ENCODE measurements at places on chromosomes 16 and 17.

- DNase-seq, result no peak
Observed at GRCh38 chr16:57871456-57871855, 69.2 kb upstream of the KIFC3 start.

DNA sequence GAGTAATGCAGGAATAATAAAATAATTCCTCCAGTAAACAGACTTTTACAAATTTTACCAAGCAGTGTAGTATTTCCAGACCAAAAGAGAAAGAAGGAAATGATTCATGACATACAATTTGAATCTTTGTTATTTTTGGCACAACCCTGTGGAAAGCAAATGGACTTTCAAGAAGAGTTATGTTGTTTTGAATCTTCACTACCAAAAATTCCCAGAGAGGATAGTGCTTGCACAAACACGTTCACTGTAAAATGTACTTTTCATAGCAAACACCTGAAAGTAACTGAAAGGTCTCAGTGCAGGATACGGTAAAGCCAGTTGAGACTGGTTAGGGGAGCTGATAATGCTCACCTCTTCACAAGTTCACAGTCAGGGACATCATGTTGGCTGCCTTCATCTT lies 107.1 kb downstream of the USP22 start:
- no peak for DNase-seq

DNA sequence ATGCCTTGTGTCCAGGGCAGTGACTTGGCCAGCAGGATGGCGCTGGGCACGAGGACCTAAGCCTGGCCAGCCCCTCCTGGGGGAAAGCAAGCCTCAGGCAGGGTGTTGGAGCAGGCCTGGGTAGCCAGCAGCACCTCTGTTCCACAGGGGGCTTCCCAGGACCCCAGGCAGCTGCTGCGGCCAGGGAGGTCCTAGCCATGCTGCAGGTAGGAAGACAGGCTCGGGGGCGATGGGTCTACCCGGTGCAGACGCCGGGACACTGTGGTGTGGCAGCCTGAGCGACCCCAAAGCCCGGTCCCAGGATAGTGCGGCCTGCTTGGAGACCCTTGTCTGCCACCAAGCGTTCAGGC lies 22.4 kb upstream of the AATK start:
- DNase-seq, result peak; percentile 53

DNA sequence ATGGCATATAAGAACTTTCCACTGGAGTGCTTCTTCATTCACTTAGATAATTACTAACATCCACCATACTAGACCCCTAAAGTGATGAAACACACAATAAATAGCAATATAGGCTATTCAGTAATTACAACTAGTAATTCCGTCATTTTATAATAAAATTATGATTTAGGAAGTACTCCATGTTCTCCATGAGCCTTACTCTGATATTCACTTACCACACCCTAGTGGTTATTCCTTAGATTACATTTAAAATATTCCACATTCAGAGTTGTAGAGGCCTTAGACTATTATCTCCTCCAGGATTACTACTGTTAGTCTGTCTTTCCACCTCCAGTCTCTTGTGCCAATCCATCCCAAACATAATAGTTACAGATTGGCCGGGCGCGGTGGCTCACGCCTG lies 62.4 kb downstream of the STH start:
- DNase-seq, result no peak

GRCh38 chr17:73901249-73901648 lies 257.0 kb upstream of the SDK2 start:
- DNase-seq, result no peak

DNA sequence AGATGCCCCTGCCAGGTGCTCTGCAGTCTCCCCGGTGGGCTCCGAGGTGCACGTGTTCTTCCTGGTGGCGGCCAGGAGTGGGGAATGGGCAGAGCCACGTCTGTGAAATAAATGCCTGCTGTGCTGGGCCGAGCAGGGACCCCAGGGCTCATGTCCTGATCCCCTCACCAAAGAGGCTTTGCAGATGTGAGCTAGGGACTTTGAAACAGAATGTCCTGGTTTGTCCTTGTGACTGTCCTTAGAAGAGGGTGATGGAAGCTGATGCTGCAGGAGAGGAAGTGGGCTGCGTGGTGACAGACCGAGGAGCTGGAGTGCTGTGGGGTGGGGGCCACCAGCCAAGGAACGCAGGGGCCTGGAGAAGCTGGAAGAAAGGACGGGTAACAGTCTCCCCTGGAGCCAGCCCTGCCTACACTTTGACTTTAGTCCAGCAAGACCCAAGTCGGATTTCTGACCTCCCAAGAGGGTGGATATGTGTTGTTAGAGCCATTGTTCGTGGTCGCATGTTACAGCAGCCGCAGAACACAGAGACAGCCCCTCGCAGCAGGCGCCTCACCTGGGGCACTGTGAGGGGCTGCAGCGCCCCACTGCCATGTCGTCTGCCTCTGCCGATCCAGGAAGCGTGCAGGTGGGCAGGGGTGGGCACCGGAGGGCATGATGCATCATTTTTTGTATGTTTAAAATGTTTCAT lies 217.9 kb upstream of the CIBAR2 start:
- DNase-seq, result no peak

DNA sequence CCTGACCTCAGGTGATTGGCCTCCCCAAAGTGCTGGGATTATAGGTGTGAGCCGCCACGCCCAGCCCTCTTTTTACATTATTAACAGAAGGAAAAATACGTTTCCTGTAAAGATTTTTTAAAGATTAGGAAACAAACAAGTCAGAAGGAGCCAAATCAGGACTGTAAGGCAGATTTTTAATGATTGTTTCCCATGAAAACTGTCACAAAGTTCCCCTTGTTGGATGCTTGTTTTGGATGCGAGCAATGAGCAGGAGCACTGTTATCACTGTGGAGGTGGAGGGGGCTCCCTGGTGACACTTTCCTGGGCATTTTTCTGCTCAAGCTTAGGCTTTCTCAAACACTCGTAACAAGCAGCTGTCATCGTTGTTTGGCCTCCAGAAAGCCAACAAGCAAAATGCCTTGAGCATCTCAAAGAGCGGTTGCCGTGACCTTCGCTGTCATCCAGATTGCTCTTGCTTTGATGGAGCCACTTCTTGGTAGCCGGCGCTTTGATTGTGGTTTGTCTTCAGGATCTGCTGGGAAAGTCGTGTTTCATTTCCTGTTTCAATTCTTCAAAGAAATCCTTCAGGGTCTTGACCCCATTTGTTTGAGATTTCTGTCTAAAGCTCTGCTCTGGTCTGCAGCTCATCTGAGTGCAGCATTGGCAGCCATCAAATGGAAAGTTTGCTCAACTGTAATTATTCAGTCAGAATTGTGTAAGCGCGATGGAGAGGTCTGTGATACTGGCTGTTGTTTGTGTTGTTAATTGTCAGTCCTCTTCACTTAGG lies 128.7 kb downstream of the RPTOR start:
- no peak for DNase-seq

DNA sequence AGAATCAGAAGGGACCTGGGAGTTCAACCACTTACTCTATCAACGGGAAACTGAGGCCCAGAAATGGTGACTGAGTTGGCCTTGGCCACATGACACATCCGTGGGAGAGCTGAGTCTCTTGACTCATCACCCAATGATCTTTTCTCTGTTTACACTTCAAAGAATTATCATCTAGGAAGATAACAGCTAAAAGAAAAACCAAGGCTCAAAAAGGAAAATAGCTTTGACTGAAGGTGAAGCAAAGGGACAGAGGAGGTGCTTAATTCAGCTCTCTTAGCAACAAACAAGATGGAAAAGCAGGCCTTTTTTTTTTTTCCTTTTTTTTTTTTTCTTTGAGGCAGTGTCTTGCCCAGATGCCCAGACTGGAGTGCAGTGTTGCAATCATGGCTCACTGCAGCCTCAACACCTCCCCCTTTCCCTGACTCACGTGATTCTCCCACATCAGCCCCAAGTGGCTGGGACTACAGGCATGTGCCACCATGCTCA lies 16.7 kb downstream of the ERCC4 start:
- no peak for DNase-seq

DNA sequence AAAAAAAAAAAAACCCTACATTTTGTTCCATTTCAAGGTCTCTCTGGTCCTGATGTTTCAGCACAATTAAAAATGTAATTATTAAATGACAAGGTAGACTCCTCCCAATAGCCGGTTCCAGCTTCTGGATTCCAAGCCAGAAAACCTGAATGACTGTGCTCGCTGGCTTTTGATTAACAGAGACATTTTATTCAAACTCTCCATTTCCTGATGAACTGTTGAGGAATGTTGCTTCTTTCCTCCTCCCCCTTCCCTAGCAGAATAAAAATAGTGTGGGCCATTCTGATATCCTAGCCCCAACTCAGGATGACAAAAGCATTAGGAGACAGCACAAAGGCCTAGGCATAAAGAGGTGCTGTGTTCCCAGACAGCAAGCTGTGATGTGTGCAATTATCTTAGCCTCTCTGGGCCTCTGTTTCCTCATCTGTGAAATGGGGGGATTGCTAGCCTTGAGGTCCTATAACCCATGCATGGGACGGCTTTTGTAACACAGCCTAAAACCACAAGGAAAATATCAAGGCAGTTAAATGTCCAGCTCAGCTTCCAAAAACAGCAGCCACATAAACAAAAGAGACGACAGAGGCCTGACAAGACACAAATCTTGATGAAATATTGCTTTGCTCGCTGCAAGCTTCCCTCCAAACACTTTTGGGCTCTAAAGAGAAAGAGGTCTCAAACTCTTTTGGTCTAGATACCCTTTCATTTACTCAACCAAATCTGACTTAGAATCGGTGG lies 127.2 kb upstream of the RCVRN start:
- DNase-seq, result no peak

DNA sequence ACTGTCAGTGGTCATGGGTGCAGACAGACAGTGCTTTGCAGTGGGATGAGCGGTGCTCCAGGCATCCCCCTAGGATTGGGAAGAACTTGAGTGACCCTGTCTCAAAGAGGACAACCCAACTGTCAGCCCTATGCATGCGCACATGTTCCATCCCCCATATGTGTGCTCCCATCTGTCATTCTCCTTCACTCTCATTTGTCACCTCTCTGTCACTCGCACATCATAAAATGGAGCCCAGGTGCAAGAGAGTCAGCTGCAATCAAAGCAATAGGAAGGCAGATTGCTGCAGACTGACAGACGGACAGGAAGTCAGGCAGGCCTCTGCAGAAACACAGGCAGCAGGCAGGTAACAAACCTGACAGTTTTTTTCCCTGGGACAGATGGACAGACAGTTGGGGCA lies 101.8 kb upstream of the CCL1 start:
- no peak for DNase-seq

DNA sequence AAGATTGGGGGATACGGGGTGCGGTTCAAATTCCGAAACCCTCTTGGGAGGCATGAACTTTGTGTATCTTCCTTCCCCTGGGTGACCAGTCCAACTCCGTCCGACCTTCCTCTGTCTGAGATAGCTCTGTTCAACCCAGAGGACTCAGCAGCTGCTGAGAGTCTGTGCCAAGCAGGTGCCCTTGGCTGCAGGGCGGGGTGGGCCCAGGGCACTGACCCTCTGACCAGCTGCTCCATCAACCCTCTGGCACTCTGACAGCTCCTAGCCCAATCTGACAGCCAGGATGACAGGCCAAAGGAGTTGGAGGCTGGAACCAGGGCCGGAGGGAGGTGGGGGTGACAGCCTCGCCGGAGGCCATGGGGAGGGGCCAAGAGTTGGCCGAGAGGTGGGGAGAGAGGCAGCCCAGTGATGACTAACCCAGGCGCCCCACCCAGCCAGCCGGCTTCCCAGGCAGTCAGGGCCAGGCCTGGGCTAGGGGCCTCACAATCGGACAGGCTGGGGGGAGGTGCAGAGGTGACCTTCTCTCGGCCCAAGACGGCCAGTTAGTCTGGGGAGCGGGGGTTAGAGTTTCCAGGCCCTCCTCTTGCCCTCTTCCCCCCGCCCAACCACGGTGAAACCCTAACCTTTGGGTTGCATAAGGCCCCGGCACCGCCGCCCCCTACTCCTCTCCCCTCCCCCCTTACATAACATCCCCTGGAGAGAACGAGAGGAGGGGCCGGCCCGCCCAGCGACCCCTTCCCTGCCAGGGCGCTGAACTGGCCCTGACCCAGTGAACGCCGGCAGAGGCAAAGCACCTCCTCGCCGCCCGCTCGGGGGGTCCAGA lies 5.0 kb upstream of the TLCD2 start:
- DNase-seq, result peak; percentile 95

GRCh38 chr16:54957403-54958166 lies 26.9 kb downstream of the IRX5 start:
- no peak for DNase-seq
